Stimulated activated CD4-positive, alpha-beta T cell treated with anti-CD3 and anti-CD28 coated beads, Interleukin-2, amount 100 ng/mL, for 48 hours (primary cell): ENCODE measurements at places on chromosomes 16 and 17.

GRCh38 chr17:76104896-76105231 lies 1.3 kb upstream of the EXOC7 start:
- no peak for DNase-seq

DNA sequence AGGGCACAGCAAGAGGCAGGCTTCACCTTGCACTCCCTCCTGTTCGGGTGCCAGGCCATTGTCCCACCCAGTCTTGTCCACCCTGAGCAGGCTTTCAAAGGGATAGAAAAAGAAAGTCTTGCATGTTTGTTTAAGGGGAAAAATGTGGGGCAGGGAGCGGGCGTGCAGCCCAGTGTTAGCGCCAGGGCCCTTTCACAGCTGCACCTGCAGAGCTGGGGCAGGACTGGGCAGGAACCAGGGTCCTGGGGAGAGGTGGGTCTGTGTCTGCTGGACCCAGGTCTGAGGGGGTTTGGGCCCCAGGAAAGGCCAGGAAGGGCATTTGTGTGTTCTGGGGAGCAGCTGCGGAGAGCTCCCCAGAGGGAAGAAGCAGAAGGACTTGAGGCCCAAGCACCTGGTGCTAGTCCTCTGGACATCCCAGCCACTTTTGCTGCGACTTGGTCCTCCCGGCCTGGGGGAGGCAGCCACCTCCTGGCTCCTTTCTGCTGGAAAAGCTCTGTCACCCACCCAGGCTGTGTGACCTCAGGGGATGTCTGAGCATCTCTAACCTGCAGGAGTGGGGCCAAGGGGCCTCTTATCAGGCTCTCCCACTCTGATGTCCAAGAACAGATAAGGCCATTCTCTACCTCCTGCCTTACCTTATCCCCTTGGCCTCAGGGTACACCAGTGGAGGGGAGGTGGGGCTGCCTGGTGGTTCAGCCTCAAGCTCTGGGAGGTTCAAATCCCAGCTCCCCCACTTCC lies 44.7 kb downstream of the PSME3IP1 start:
- DNase-seq = no peak

GRCh38 chr17:49745175-49746139 lies 18.5 kb downstream of the FAM117A start:
- DNase-seq = no peak

DNA sequence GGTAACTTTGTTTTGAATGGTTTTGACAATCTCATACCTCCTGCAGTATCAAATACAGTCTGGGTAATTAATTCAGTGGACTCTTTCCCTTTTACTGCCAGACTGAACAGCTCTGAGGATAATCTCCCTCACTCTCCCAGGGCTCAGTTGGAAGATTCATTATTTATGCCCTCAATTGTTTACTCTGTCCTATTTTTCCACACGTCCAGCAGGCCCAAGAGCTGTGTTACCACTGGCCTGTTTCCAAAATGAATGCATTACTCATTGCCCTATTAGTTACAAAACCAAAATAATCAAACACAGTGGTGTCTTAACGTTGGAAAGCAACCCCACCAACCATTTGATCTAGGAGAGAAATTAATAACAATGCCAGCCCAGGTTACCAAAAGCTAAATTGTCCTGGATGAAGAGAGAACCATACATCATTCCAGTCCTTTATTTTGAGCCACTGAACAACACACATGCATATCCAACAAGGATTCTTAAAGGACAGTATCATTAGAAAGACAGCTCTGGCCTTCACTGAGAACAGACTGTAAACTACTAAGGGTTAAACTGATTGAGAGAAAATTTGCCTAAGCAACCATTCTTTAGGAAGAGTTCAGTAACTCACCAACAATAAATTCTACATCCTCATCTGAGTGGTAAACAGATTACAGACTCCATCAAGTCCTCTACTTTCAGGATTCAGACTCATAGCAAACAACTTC lies 34.5 kb downstream of the FAM222B start:
- DNase-seq = no peak

- no peak for DNase-seq
These were observed 38.8 kb downstream of the SCPEP1 start for GRCh38 chr17:57016764-57017116.

DNA sequence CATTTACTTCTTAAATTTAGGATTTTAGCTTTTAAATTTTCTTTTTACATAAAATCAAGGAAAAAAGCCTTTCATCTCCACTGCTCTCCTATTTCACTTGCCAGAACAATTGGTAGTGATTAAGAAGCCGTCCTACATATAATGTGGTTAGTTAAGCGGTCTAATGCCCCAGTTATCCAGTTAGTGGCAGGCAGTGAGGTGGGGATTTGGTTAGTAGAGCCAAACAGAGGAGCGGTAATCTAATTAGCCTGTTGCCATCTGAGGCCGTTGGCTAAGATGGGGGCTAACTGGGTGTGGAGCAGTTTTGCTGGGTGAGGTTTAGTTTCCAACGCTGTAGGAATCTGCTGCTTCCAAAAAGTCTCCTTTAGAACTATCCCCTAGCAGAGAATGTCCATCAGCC lies 22.4 kb downstream of the SNX11 start:
- DNase-seq = no peak

DNA sequence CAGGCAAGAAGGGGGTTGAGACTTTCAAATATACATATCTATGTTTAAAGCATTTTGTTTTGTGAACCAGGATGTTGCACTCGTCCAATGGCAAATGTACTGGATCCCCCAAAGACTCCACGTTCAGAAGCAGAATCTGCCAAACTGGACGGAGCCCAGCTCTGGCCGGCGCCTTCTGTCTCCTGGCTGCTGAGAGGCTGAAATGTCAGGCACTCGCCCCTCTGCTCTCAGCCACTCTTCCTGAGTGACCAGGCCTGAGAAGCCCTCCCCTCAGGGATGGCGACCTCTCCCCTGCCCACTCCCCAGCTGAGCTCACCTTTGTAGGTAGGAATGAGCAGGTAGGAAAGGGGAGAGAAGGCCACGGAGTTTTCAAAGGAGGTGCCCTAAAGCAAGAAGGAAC lies 187.5 kb upstream of the FOXF1 start:
- DNase-seq = no peak

GRCh38 chr16:16038950-16039349 lies 89.5 kb downstream of the ABCC1 start:
- no peak for DNase-seq

DNA sequence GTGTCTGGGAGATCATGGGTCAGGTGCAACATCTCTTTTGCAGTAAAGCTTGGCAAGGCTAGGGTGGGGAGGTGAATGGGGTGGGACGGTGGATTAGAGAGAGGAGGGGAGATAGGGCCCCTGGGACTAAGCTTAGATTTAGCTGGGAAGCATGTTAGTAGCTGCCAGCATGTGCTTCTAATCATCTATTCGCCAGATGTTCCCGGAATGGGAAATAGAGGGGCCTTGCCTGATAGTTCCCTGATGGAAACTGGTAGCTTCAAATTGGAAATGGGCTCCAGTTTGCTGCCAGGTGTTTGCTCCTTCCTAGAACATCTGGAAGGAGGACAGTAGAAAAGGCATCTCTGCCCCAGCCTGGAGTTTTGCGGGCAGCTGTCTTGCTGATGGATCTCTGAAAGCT lies 176.1 kb downstream of the CCDC182 start:
- no peak for DNase-seq

DNA sequence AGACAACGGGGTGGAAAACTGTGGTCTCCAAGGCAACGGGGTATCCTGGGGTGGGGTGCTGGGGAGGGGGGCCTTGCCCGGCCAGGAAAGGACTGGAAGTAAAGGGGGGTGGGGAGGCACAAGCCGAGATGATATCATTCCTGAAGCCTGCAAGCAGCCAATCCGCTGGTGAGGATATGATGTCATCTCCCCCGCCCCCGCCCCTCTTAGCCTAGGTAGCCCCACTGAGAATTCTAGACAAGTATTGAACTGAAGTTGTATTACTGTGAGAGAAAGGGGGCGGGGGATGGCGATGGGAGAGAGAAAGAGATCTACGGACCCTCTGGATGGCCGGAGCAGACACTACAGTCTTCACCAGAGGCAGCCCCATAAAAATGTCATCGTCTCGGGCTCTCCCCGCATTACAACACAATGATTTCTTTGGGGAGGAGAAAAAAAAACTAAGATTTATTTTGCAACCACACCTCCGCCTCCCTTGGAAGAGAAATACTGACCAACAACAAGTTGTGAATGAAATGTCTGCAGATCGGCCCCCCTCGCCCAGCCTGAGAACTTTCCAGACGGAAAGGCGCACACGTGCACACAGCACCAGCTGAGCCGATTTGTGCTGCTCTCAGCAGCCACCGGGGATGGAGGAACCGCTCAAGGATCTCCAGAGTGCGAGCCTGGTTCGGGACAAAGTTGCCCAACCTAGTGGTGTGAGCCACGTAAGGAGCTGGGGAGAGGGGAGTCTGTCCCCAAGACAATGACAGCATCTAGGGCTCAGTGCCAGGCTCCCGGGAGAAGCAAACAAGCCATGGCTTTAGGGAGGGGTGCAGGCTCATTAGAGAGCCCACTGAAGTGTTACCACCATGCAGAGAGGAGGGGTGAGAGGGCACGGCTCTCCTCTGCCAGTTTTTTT lies 222.1 kb downstream of the SOX9 start:
- DNase-seq = no peak

- no peak for DNase-seq
These were observed 3.8 kb downstream of the CBX4 start for GRCh38 chr17:79835470-79835899.

DNA sequence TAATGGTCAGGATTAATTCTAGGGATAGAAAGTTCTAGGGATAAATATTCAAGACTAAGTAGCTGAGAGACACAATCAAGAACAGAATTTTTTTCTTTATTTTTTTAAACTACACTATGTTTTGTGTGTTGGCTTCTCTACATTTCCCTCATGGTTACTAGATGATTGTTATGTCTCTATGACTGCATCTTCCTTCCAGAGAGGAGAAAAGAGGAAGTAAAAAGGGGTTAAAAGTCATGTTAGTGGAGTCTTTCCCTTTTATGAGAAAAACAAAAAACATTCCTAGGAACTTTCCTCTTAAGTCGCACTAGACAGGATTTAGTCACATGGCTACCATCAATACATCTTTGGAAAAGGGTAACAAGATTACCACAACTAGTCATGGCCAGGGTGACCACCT lies 375.0 kb downstream of the KCNJ2 start:
- no peak for DNase-seq

- no peak for DNase-seq
These were observed 64.6 kb upstream of the IRX3 start for GRCh38 chr16:54351171-54351570.

DNA sequence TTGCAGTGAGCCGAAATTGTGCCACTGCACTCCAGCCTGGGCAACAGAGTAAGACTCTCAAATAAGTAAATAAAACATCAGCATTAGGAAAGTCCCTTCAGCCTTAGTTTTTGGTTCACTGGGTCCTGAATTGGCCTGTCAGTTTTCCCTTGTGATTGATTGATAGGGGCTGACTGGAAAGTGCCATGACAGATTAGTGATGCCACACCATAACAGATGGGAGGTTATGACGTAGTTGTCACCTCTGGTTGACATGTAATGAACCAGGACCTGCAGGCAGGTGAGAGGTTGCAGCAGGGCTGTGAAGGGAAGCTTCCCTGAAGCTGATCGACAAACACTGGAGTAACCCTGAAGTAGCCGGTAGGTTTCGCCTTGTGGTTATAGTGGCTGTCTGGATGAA lies 41.8 kb downstream of the CDH3 start:
- DNase-seq = no peak

GRCh38 chr16:63373744-63374143 lies 1337.5 kb upstream of the CDH8 start:
- no peak for DNase-seq

DNA sequence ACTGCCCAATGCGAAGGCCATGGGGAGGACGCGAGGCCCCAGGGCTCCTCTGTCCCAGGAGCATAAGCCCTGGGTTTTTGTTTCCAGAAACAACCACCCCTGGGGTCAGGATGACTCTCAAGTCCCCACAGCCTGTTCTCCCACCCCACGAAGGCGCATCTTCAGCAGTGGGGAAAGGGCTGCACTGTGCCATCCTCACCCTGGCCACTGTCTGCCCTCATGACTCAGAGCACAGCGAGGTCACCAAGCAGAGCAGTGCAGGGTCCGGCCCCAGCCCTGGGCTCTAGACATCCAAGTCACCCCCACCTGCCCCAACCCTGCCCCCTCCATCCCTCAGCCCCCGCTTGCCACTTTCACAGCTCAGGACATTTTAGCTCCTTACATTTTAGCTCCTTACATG lies 22.7 kb upstream of the KSR1 start:
- DNase-seq = no peak

DNA sequence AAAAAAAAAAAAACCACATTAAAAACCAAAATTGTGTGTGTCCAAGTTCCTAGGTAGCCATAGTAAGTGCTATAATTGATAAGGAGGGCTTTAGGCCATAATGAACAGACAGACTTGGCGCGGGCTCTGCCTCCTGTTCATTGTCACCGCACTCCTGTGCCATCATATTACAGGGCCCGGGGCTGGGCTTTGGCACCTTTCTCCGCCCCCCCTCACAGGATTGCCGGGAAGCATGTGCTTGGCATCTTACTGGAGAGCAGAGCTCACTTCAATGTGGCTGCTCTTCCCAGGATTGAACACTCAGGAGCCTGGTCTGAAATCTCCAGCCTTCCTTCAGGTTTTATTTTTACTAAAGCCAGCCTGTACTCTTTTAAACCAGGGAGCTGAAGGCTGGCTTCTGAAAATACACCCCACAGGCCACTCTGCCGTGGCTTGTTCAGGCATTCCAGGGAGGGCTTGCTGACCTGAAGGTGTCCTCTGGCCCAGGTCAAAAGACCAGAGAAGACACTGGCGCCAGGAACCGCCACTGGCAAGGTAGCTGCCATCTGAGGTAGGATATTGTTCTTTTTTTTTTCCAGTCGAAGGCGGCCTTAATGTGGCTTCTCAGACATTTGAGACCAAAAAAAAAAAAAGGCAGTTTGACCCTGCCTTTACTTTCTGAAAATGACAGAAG lies 39.3 kb downstream of the DHRS7B start:
- DNase-seq = no peak

- no peak for DNase-seq
These were observed 78.2 kb upstream of the RNU2-1 start for GRCh38 chr17:43312011-43312410.

DNA sequence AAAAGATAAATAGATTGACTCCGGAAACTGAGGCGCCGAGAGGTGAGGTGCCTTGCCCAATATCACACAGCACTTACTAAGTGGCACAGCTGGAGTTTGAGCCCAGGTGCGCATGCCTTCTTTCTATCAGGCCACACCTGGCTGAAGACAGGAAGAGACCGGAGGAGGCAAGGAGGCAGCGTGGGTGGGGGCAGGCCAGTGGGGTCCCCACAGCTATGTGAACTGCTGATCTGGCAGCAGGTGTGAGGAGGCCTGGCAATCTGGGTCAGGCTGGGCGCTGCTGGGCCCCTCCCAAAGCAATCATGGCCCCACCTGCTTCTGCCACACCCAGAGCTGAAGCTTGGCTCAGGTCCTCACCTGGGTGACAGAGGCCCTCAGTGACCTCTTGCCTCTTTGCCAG lies 1.9 kb upstream of the GDPD3 start:
- DNase-seq = no peak

DNA sequence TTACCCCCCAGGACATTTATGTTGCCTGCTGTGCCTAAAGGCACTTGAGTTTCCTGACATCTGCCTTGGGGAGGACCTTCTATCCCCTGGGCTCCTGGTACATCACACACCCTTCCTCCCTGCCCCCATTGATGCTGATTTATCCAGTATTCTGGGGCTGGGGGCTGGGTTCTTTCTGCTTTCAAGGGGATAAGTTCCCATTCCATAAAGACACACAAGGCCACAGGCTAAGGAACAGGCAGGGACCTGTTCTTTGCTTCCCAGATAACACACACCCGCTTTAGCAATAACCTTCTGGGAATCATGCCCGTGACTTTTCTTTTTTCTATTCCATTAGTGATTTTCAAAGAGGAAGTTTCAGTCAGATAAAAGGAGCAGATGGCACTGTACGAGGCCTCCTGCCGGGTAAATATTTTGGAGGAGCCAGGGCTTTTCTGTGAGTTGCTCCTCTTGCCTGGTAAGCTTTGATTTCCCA lies 30.6 kb downstream of the CHD9 start:
- no peak for DNase-seq
